ENCODE measurements at places on chromosomes 5 and 9.

- DNase-seq, result peak; percentile 23
These were observed 478 bp downstream of the TEX10 start for GRCh38 chr9:100352201-100352726.

DNA sequence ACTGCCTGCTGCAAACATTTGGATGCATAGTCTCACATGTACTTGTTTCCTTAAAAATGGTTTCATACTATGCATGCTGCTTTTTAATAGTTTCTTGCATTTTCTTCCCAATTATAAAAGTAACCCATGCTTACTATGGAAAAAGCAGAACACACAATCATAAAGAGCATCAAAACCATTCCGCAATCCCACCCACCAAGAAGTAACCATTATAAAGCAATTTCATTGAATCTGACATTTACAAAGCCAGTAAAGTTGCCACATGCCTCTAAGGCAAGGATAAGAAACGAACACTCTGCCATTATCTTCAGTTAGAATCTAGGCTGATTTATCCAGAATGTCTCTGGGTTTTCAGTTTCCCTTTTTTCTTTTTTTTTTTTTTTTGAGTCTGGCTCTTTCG, 92.7 kb upstream of the OSMR start:
- DNase-seq, result no peak

- DNase-seq, result no peak
These were observed 10.7 kb downstream of the ALAD start for GRCh38 chr9:113390192-113390960.

GRCh38 chr9:3239240-3239639, 286.6 kb downstream of the RFX3 start:
- no peak for DNase-seq

DNA sequence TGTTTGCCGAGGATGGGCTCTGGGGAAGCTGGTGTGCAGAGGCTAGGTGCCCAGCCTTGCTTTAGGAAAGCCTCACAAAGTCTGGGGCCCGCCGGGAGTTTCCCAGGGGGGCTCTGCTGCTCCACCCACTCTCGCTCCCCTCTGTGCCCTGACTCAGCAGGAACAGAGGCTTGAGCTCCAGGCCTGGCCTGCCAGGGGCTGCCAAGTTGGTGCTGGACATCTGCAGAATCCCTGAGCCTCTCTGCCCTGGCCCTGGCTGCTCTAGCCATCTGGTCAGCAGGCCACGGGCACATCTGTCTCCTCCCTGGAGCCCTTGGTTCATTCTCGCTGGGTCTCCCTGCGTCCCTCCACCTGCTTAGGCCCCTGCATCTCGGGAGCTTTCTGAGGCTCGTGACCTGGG, 647 bp upstream of the ADAMTSL2 start:
- DNase-seq, result no peak

DNA sequence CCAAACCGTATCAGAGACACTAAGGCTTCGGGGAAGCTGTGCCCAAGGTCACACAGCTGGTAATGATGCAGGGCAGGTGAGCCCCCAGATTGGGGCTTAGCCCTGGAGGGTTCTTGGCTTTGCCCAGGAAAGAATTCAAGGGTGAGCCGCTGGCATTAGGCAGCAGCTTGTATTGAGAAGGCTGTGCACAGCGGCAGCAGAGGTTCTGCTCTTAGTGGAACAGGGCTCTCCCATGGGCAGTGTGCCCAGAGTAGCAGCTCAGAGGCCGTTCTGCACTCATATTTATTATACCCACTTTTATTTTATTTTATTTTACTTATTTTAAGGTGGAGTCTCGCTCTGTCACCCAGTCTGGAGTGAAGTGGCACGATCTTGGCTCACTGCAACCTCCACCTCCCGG, 85.8 kb upstream of the IER5L start:
- DNase-seq, result no peak

DNA sequence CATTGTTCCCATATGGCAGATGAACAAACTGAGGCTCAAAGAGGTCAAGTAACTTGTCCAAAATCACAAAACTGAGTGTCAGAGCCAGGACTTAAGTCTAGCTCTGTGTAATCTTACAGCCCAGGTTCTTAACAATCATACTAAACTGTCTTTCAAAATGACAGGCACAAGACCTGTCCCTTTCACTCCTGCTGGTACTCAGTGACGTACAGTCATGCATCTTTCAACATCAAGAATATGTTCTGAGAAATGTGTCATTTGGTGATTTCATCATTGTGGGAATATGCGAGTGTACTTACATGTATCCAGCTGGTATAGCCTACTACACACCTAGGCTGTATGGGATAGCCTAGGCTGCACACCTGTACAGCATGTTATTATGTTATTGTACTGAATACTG, 646.8 kb upstream of the WWC1 start:
- DNase-seq, result no peak

DNA sequence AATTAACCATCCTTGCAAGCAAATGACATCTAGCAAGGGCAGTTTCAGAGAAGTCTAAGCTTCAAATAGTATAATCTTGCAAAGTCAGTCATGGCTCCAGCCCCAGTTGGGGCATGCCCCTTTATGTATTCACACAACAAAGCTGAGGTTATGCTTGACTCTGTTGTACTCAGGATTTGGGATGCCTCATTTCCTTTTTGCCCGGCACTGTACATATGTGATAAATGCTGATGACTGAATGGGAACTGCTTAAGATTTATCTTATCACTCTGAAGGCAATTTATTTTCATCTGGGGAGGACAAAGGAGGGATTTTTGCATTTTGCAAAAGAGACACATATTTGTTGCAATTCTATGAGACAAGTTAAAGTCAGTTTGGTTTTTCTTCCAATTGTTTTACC, 219.2 kb downstream of the TRPM3 start:
- no peak for DNase-seq

DNA sequence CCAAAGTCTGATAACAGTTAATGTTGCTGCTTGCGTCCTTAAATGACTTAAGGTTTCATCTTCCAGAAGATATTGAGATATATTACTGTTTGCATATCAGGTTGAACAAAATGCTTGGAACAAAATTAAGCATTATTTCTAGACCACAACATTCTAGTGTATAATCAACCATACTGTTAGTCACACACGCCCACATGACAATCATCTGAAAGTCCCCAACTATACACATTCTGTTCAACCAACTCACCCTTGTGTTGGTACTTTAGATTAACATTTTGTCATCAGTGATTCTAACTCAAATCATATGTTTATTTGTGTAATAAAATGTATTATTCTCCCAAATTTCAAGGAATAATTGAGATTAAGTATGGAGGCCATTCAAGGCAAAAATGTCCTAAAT, 47.3 kb downstream of the LURAP1L start:
- DNase-seq, result no peak

- DNase-seq, result no peak
These were observed 180.7 kb upstream of the PTGER4 start for GRCh38 chr5:40499007-40499406.

DNA sequence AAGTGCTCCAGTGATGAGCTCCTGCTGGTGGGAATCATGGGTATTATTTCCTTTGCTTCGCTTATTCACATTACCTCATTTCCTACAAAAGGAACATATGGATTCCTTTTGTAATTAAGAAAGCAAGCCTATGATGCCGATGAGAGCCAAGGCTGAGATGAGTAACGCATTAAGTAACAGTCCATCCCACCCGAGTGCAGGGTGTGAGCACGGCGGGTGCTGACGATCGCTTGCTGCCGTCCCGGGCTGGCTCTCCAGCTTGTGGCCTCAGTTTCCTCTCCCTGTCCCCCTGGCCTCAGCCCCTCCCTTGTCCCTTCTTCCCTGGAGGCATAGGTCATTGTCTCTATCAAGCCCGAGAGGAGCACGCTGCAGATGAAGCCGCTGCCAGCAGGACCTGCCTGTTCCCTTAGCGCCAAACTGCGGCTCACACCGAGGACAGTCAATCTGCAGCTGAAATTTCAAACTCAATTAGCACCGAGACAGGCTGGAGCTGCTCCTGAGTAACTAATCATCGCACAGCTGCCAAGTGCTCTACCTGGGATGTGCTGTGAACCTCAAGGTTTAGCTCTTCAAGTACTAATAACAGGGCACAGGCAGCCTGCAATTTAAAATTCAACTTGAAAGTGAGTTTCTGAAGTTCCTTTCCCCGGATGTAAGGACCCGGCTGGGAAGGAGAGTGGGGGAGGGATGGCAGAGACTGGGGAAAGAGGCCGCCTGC, 115.2 kb upstream of the RAPGEF1 start:
- DNase-seq, result no peak

DNA sequence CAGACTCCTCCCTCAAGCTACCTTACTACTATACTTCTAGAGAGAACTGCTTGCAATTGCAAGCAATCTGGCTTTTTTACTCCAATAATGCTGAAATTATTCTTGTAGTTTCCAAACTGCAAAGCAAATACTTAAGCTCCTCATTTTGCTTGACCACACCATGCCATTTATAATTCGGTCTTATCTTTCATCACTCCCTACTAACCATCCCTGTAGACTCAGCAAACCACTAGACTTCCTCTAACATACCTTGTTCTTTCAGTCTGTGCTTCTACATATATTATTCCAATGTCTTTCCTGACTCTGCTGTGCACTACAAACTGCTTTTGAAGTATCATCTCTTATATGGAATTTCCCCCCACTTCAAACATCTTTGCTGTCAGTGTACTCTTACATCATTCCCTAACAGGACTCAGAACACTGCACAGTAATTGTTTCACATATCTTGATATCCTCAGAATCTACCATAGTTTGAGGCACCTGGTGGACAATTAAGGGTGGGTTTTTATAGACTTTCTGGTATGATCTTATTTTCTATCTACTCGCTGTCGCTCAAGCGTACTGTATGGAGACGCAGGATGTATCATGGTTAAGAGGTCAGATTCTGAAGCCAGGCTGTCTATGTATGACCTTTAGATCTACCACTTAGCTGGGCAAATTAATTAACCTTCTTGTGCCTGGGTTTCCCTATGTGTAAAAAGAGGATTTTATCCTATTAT, 2.8 kb downstream of the IL6ST start:
- DNase-seq, result no peak

DNA sequence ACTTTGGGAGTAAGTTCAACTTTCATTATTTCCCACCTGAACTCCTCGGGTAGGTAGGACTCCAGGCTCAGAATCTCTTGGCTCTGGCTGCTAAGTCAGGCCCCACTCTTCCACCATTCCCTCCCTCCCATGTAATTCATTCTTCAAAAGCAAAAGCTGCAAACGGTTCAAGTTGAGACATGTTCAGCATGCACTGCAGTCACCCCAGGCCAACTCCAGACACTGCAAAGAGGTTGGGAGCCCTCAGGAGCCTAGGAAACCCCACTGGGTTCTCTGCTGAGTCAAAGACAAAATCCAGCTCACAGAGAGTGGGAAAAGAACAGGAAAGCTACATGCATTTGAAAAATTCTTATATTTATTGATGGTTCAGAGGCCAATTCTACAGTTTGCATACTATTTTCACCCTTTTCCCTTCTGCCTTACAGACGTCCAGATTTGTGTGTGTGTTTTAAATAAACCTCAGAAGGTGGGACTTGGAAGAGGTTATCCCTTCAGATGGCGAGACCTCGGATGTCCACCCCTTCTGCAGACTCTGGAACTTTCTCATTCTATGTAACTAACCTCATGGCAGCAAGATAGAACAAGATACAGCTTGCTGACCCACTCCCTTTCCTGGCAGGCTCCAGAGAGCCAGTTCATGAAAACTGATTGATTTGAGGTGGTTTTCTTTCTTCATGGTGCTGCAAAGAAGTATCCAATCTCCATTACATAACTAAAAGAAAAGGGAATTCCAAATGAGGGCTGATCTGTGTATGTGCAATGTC, 65.7 kb upstream of the EQTN start:
- DNase-seq, result no peak

DNA sequence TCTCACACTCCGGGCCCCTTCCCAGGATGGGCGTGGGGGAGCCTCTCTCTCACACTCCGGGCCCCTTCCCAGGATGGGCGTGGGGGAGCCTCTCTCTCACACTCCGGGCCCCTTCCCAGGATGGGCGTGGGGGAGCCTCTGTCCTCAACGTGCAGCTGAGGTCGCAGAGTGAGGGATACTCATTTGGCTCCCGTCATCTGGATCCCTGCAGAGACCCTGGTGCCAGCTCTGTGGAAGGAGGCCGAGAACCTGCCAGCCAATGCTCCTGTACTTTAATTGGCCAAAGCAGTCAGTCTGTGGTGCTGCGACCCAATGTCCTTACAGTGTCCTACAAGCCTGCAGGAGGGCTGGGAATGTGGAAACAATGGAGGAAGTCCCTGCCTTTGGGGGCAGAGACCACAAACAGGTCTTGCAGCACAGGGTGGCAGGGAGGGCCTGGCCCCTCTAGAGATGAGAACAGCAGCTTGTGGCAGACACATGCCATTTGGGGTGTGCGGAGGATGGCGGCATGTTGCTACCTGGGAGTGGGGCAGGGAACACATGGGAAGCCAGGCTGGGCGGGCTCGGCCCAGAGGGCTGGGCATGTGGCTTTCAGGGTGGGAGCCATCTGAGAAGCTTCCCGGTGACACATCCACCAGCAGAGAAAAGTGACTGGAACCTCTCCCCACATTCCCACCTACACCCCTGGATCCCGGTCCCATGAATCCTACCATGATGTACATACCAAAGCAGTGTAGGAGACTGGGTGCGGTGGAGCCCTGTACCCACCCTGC, 13.6 kb upstream of the MRNIP start:
- DNase-seq, result no peak

- no peak for DNase-seq
These were observed 33.7 kb downstream of the NACC2 start for GRCh38 chr9:136061405-136061804.

DNA sequence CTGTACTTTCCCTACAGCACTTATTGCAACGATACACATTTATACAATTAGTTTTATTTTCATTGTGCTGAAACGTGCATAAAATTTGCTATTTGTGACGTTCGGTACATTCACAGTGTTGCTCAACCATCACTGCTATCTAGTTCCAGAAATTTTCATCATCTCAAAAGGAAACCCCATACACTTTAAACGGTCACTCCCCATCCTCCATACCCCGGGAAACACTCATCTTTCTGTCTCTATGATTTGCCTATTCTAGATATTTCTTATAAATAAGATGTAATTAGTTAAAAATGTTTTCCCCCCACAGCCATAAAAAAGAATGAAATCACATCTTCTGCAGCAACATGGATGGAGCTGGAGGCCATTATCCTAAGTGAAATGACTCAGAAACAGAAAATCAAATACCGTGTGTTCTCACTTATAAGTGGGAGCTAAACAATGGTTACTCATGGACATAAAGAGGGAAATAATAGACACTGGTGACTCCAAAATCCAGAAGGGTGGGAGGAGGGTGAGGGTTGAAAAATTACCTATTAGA, 40.2 kb upstream of the TEX48 start:
- no peak for DNase-seq

- DNase-seq, result no peak
These were observed 45.8 kb upstream of the ERBIN start for GRCh38 chr5:65880496-65881072.

- DNase-seq, result no peak
These were observed 289.6 kb downstream of the GABRB2 start for GRCh38 chr5:161256957-161257356.

Data from stimulated activated CD8-positive, alpha-beta memory T cell treated with anti-CD3 and anti-CD28 coated beads, Interleukin-2, amount 100 ng/mL, for 48 hours (primary cell).